ENCODE measurements at places on chromosomes 6 and 20.

DNA sequence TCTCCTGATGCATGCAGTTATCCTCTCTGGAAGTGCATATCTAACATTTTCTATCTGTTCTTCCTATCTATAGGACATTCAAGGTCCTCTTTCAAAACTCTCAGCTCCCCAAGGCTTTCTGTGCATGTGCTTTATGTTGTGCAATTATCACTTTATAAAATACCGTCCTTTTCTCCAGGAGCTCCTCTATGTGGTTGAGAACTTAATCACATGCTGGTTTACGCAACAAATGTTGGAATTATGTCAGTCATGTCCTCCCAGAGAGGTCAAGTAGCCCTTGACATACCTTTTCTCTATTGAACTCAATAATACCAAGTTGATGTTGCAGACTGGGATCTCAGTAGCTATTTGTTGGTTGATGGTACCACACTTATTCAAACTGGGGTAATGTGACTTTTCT lies 388.4 kb downstream of the BTBD3 start:
- DNase-seq = no peak

DNA sequence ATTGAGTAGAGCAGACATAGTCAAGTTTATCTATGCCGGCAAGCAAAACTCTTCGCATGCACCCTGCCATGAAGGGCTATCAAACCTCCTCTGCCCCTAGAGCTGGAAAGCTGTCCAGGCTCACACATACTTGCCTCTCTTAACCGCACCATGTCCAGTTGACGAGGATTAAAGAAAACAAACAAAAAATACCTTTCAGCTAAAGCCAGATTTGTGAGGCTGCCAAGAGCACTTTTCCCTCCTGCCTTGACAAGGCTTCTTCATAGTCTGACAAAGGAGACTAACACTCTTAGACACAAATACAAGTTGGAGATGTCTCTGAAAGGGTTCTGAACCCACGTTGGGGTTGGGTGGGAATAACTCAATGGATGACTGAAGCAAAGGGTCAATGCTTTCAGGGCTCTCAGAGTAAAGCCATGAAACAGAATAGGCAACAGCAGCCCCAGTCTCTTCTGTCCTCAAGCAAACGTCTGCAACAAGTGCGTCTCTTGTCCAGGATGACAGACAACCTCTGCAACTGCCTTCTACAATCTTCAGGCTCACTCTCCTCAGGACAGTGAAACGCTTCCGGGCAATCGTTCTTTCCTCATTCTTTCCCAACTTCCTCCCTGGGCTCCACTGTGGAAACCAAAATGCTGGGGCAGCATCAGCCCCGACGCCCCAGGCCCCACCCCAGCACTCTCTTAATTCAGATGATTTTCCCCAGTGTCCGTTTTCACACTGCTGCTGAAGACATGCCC lies 57.8 kb downstream of the AGPAT4 start:
- DNase-seq = no peak

GRCh38 chr20:5688431-5688972 lies 61.7 kb upstream of the SHLD1 start:
- DNase-seq = no peak

GRCh38 chr6:89782222-89782621 lies 37.4 kb downstream of the MDN1 start:
- DNase-seq = no peak

- DNase-seq = no peak
Measured at GRCh38 chr20:63765082-63765873, 25.7 kb downstream of the SLC2A4RG start.

DNA sequence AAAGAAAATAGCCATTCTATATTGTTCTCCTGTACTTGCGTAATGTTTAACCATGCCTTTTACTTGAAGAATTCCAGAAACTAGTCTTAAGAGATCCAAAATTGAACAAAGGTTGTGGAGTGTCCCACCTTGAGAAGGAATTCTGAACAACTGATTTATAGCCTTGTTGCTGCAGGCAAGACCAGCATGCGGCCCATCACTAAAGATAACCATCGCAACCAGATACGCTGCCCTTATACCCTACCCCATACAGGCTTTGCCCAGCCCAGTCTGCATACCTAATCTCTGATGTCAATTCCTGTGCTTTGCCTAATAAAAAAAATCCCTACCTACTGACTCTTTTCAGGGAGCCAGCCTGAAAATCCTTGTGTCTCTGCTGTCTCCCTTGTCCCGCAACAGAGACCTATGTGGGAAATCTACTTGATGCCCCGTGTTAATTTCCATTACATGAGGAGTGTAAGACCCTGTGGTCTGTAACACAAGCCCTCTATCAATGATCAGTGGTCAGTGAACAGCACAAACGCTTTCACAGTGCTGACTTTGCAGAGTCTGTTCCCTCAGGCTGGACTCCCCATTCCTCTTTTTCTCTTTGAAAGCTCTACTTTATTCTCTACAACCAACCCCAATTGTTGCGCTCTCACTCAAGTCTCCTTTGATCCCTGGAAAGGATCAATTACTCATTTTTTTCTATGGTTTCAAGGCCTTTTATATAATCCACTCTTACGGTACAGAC lies 125.7 kb upstream of the BTBD3 start:
- no peak for DNase-seq

DNA sequence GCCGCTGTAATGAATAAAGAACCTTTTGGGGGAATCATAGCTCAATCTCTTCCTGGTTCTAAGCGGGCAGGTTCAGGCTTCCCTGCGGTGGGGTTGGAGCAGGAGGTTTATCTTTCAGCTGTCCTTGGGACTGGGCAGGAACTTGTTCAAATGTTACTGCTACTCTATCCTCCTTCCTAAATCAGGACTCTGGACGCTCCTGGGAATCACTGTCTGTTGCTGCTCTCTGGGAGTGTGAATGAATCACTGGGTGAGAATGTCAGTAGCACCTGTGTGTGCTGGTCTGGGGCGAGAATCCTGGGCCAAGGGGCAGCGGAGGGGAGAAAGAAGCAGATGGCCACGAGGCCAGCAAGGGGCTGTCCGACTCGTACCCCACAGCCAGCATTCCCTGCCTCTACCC lies 65.4 kb upstream of the ZNFX1 start:
- DNase-seq = no peak

GRCh38 chr6:111011360-111012142 lies 29.7 kb downstream of the RPF2 start:
- DNase-seq = no peak

DNA sequence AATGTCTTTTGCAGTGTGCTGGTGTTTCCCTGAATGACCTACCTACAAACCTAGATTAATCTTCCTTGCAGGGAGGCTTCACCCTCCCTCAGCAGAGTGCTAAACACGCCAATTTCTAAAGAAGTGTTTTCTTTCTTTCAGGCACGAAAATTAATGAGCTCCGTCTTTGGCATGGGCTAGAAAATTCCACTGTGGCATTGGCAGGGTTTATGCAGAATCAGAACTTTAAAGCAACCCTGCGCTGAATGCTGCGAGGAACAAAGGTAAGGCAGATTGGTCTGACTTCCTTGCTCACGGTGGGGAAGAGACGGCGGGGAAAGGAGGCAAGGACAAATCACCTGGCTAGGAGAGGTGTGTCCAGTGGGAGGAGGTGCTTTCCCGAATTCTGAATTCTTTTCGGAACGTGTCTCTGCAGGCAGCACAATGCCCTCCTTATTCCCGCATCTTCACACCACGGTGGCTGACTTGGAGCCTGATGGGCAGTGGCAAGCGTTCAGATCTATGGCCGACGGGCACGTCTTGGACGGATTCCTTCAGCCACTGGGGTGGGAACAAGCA lies 6.2 kb upstream of the BANF2 start:
- no peak for DNase-seq

DNA sequence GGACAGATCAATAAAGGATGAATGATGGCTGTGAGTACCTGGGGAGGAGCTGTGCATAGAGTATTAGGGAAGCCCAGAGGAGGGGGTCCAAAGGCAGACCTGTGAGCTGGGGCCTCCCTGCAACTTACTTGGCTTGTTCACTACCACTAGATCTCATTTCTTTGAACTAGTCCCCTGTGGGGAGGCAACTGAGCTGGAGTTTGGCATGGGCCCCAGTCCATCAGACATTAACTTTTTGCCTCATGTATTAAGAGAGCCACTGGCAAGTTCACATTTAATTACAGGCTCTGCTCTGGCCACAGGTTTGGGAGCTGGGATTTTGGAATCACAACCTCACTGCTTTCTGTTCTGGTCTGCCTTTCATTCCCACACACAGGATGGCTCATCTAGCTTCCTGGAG lies 254.1 kb downstream of the PRL start:
- no peak for DNase-seq

DNA sequence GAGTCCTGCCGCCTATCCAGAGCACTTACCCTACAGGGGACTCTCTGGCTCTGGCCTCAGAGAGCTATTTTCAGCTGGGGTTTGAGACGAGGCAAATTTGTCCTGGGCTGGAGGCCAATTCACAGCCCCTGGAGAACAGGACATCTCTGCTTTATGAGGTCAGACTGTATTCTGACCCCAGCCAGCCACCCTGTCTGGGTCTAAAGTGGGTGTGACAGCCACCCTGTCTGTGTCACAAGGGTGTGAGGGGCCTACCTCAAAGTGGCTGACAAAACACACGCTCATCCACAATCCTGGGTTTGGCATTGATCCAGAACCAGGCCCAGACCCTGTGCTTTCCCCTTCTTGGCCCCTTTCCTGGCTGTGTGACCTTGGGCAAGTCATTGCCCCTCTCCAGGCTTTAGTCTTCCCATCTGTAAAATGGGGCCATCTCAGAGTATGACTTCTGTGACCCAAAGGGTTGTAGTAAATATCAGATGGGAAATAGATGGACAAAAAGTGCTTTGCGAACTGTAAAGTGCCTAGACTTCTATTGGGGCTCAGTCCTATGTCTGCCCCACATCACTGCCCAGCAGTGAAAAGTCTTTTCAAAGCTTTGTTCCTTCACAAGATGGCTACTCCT lies 44.1 kb upstream of the TGM2 start:
- DNase-seq = no peak

GRCh38 chr20:20732641-20733040 lies 20.2 kb upstream of the RALGAPA2 start:
- no peak for DNase-seq

DNA sequence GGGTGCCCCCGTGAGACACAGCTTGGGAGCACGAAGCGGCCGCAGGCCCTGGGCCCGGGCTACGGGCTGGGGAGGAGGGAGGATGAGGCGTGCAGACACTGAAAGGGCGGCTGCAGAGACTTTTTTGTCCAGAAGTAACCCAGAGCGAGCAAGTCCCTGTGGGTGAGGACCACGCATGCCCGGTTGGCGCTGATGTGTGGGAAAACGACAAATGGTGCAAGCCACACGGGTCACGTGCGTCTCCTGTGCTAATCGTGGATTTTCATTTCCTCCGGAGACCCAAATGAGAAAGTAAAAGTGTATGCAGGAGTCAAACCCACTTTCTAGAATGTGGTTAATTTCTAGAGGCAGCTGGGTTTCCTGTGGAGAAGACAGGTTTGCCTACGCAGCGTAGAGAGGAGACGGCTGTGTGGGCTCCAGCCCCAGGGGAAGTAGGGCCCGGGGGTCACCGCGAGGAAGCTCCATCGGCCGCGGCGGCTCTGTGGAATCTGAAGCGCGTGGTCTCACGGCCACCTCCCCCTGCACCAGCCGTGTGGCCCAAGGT lies 19.0 kb downstream of the DLL1 start:
- DNase-seq = peak; percentile 85

DNA sequence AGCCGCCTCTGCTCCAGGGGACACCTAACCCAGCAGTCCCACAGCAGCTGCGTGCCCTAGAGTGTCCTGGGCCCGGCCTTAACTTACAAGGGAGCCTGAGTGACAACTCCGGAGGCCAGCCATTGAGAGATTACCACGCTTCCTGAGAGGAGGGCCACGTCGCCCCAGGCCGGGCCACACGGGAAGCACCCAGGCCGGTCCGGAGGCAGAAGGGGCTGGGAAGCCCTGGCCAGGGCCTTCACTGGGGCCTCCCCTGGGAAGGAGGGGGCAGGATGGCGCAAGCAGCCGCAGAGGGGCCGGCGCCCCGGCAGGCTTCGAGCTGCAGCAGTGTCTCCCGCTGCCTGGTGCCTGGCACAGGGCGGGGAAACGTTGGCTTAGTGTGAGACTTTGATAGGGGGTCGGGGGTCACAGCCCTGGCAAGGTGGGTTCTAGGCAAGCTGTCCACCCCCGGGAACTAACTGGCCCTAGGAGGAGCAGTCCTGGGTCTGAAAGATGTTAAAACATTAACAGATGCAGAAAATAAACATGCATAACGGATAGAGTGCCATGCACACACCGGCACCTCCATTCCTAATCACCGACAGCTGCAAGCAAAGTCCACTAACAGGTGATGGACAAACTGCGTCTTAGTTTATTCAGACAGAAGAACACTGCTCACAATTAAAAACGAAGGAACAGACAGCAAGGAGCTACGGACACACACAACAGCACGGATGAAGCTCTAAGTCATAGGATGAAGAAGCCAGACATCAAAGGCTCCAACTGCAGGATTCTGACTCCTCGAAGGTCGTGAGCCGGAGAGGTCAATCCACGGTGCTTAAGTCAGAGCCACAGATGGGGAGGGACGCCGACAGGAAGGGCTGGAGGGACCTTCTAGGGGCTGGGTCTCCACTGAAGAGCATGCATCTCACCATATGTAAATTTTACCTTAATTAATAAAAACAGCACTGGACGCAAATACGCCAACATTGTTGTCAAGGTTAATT lies 17.4 kb downstream of the CHRNA4 start:
- DNase-seq = no peak
